T-helper 17 cell (primary cell): ENCODE measurements at places on chromosomes 12 and 14.
A peak's percentile ranks its signal among the peaks of the same experiment; 100 is the strongest.

GRCh38 chr14:103074729-103075367, 9.2 kb upstream of the LBHD2 start:
- H3K4me1 ChIP-seq, result no peaks in the 10 kb centered on the region
- H3K27me3 ChIP-seq, result peaks cover 1% of the 10 kb centered on the region
- no peak for DNase-seq
- no peak overlapping the region for H3K27ac ChIP-seq

GRCh38 chr12:26786865-26787514, 46.0 kb downstream of the ITPR2 start:
- peaks cover 24% of the 10 kb centered on the region for H3K4me1 ChIP-seq
- DNase-seq, result no peak
- peak overlapping the region; percentile 19 for H3K27ac ChIP-seq
- H3K4me3 ChIP-seq, result no peak overlapping the region
- H3K36me3 ChIP-seq, result peaks cover 11% of the 10 kb centered on the region

GRCh38 chr12:116216022-116216756, 61.3 kb downstream of the MED13L start:
- H3K4me3 ChIP-seq, result peak overlapping the region; percentile 7
- H3K27me3 ChIP-seq, result no peaks in the 10 kb centered on the region
- peak overlapping the region; percentile 16 for H3K27ac ChIP-seq
- H3K4me1 ChIP-seq, result peaks cover 57% of the 10 kb centered on the region
- DNase-seq, result no peak

GRCh38 chr12:111074559-111074958, 154.2 kb upstream of the MYL2 start:
- H3K36me3 ChIP-seq, result peaks cover 2% of the 10 kb centered on the region
- peaks cover 5% of the 10 kb centered on the region for H3K4me1 ChIP-seq
- no peak overlapping the region for H3K4me3 ChIP-seq
- peaks cover 35% of the 10 kb centered on the region for H3K27me3 ChIP-seq

- no peak overlapping the region for H3K27ac ChIP-seq
- H3K4me3 ChIP-seq, result no peak overlapping the region
- peaks cover 3% of the 10 kb centered on the region for H3K4me1 ChIP-seq
- DNase-seq, result no peak
- no peaks in the 10 kb centered on the region for H3K36me3 ChIP-seq
Measured at GRCh38 chr14:33280646-33281045, 342.0 kb downstream of the NPAS3 start.

GRCh38 chr12:2234091-2234490, 181.3 kb downstream of the CACNA1C start:
- no peaks in the 10 kb centered on the region for H3K36me3 ChIP-seq
- no peak overlapping the region for H3K27ac ChIP-seq
- H3K27me3 ChIP-seq, result peaks cover 56% of the 10 kb centered on the region
- no peak for DNase-seq
- H3K4me1 ChIP-seq, result no peaks in the 10 kb centered on the region

GRCh38 chr12:67151886-67152285, 117.3 kb upstream of the CAND1 start:
- H3K4me1 ChIP-seq, result peaks cover 3% of the 10 kb centered on the region
- peaks cover 38% of the 10 kb centered on the region for H3K27me3 ChIP-seq
- H3K36me3 ChIP-seq, result no peaks in the 10 kb centered on the region
- no peak overlapping the region for H3K27ac ChIP-seq
- no peak overlapping the region for H3K4me3 ChIP-seq

DNA sequence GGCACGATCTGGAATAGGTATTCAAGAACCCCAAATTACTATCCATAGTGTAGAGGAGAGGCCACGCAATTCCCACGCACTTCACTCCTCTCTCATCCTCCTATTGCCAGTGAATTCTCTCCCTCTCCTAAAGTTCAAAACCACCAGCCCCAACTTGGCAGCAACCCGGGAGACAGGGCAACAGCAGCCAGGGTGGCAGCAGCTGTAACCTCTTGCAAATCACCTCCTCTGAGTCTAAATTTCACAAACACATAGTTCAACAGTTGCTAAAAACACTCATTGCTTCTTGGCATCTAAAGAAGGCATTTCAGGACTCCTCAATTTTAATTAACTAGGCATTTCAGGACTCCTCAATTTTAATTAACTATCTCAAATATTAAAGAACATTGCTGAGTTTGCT, 37.7 kb upstream of the MANSC4 start:
- H3K27ac ChIP-seq, result peak overlapping the region; percentile 21
- peaks cover 20% of the 10 kb centered on the region for H3K4me1 ChIP-seq
- peaks cover 13% of the 10 kb centered on the region for H3K27me3 ChIP-seq
- no peaks in the 10 kb centered on the region for H3K36me3 ChIP-seq
- no peak overlapping the region for H3K4me3 ChIP-seq

DNA sequence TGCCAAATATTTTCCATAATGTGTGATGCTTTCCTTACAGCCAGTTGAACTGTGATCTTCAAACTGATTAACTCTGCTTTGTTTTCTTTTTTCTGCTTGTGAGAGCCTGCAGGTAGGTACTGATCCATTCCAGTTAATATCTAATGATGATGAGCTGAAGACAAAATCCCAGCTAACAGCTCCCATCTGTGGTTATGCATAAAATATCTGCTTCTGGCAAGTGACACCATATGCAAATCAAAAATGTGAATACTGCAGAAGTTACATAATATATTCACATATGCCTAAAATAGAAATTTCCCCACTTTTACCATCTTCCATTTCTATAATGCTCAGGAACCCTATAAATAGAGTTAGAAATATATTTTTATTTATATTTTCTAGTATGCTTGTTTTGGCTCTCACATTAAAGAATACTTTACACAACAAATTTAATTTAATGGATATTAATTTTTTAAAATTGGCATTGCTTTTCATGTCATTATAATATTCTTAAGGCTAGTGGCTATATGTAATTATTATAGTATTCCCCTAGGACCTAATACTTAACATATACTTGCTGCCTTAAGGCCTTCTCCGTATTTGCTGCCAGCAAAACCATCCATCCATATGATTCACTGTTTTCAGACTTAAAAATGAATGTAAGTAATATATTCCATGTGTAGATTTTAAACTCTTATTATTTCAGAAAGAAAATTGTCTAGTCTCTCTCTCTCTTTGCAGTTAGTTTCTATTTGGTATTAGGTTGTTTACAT, 83.8 kb downstream of the CCER1 start:
- H3K36me3 ChIP-seq, result no peaks in the 10 kb centered on the region
- no peaks in the 10 kb centered on the region for H3K27me3 ChIP-seq
- H3K27ac ChIP-seq, result no peak overlapping the region
- no peak overlapping the region for H3K4me3 ChIP-seq
- H3K4me1 ChIP-seq, result no peaks in the 10 kb centered on the region
- no peak for DNase-seq

DNA sequence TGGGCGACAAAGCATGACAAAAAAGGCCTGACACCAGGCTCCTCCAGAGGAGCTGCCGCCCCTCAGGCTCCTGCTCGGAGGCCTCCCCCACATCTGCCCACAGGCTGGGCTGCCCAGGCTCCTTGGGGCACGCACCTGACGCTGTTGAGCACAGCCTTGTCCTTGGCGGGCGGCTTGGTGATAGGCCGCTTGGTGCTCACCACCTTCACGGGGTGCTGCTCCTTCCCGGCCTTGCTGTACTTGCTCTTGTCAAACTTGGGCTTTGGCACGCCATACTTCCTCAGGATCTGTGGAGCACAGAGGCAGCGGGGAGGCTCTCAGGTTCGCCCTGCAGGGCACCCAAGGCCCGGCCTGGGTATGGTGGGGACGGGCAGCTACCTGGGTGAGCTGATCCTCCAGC, 53.4 kb downstream of the TRAFD1 start:
- no peak for DNase-seq
- no peaks in the 10 kb centered on the region for H3K36me3 ChIP-seq
- no peaks in the 10 kb centered on the region for H3K27me3 ChIP-seq

DNA sequence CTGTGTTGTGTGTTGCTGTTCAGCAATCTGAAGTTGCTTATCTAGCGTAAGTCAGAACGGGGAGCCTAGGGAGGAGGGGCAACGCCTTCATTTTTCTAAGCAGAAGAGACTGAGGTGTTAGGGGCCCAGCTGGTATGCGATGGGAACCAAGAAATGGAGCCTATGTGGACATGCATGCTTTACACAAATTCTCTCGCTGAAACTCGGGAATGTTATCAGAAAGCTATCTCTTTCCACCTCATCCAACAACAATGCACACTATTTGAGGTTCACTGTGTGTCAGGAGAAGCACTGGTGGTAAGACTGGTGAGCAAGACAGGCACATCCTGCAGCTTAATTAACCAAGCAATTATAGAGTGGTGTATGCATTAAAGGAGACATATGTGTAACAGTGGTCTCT, 89.7 kb downstream of the NRXN3 start:
- H3K27ac ChIP-seq, result no peak overlapping the region
- no peak for DNase-seq
- H3K4me1 ChIP-seq, result no peaks in the 10 kb centered on the region
- H3K4me3 ChIP-seq, result no peak overlapping the region
- H3K27me3 ChIP-seq, result no peaks in the 10 kb centered on the region

- DNase-seq, result no peak
- H3K4me3 ChIP-seq, result peak within 1 kb of the TSS; percentile 70
- H3K27ac ChIP-seq, result no peak within 1 kb of the TSS
- H3K4me1 ChIP-seq, result peaks cover 18% of the 10 kb centered on the region
- no peaks in the 10 kb centered on the region for H3K36me3 ChIP-seq
Measured at GRCh38 chr12:122730215-122731014, at the start of gene HCAR1. Gene HCAR1 (minus strand): TSS chr12:122730844. CDS start chr12:122730339, 505 bp downstream.

GRCh38 chr14:89457007-89457406, 40.0 kb upstream of the FOXN3 start:
- H3K27ac ChIP-seq, result no peak overlapping the region
- H3K4me3 ChIP-seq, result no peak overlapping the region
- peaks cover 3% of the 10 kb centered on the region for H3K36me3 ChIP-seq
- H3K4me1 ChIP-seq, result peaks cover 21% of the 10 kb centered on the region
- no peak for DNase-seq

DNA sequence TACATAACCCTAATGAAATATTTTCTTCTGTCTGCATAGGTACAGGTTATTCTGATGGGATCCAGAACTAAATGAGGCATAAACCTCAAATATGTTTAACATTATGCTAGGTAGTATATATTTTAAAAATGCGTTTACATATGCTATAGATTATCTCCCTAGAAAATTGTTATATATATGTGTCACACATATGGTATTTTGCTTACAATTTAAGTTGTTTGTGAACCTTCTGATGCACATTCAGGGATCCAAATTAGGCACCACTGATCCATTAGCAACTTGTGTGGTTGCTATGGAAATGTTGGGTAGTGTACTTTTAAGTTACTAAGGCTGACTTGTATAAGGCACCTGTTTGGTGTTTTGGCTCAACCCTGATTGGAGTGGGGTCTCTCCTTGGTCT, 456.7 kb downstream of the AEBP2 start:
- H3K4me3 ChIP-seq, result no peak overlapping the region
- peaks cover 9% of the 10 kb centered on the region for H3K4me1 ChIP-seq

DNA sequence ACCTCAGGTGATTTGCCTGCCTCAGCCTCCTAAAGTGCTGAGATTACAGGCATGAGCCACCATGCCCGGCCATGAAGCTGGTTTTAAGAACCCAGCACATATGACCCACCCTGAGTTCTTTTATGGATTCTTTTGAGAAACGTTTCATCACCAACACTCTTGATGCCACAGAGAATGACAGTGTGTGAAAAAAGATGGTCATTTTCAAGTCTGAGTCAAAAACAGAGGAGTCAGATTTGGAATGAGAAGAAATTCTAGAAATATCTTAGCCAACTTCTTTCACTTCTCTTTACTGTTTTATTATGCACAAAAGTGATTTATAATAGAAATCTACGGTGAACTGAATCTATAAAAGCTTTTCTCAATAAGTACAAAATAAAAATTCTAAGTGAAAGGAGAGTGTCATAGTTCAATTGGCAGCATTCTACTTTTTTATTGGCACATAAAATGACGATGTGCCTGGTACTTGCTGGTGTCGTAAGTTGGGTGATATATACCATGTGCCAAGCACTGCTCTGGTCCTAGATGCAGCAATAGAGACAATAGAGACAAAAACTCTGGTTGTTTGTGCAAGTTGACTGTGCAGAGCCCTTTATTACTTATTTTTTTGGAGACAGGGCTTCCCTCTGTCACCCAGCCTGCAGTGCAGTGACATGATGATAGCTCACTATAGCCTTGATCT, 33.9 kb downstream of the CCDC177 start:
- H3K27me3 ChIP-seq, result peaks cover 30% of the 10 kb centered on the region
- no peak overlapping the region for H3K4me3 ChIP-seq
- no peak overlapping the region for H3K27ac ChIP-seq
- no peak for DNase-seq

- no peak for DNase-seq
- no peaks in the 10 kb centered on the region for H3K27me3 ChIP-seq
- H3K4me3 ChIP-seq, result no peak overlapping the region
- H3K27ac ChIP-seq, result no peak overlapping the region
- no peaks in the 10 kb centered on the region for H3K4me1 ChIP-seq
Measured at GRCh38 chr12:103518899-103519298, 23.1 kb upstream of the C12orf42 start.
